ENCODE measurements at places on chromosomes 7 and 10.

GRCh38 chr7:27168265-27168947 is 3.1 kb upstream of the HOXA9 start:
- peak; percentile 73 for DNase-seq

GRCh38 chr10:77164616-77165311 is 472.8 kb downstream of the KCNMA1 start:
- DNase-seq = no peak

- DNase-seq = no peak
Observed at GRCh38 chr7:102024005-102024768, 206.8 kb downstream of the CUX1 start.

DNA sequence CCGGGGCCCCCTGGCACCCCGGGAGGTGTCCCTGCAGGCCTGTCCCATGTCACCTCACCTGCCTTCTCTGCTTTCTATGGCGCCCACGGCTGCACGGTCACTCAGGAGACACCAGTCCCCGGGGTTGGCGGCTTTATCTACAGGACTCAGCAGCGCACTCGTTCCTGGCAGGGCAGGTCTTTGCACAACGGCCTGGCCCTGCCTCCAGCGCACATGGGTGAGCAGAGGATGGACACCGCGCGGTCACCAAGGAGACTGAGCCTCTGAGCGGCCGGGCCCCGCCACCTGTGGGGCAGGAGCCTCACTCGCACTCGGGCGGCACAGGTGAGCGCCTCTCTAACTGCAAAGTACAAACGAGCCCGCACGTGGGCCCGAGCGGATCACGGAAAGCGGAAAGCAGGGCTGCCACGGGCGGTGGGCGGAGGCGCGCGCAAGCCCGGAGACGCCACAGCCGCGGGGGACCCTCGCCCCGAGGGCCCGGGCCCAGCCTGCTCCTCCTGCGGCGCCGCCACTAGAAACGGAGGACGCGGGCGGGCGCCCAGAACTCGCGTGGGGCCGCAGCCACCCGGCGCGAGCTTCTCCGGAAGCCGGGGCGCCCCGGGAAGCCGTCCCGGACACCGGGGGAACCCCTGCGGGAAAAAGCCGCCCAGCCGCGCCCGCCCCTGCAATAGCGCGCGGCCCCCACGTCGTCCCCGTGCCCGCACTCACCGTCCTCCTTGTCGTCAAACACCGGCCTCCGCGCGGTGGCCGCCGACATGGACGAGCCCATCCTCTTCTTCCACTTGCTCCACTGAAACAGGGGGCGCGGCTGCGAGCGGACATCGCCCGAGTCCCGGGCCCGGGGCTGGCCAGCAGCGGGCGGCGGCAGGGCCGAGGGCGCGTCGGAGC is 642 bp downstream of the STK32C start:
- peak; percentile 19 for DNase-seq

- DNase-seq = no peak
Observed at GRCh38 chr7:110974441-110974840, 116.5 kb upstream of the LRRN3 start.

GRCh38 chr10:116753759-116754158 is 11.4 kb upstream of the HSPA12A start:
- peak; percentile 7 for DNase-seq

GRCh38 chr7:98785929-98786571 is 83.8 kb downstream of the TMEM130 start:
- DNase-seq = no peak

DNA sequence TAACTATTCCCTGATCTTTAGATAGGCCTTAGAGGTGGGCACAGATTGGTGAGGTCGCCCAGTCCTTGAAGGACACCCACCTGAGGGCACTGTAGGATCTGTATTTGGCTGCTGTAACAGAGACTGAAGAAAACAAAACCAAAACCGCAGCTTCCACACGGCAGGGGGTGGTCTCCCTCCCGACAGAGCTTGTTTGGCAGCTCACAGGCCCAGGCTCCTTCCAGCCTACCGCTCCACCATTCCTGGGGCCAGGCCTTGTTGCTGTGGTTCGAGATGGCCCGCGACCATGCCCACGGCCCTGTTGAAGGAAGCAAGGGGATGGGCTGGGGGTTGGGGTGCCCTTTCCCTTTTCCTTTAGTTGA is 30.4 kb downstream of the ZNF783 start:
- no peak for DNase-seq

GRCh38 chr10:3785851-3786271 is 852 bp upstream of the KLF6 start:
- DNase-seq = no peak

- DNase-seq = no peak
Observed at GRCh38 chr10:86646933-86647332, 7.4 kb upstream of the OPN4 start.

DNA sequence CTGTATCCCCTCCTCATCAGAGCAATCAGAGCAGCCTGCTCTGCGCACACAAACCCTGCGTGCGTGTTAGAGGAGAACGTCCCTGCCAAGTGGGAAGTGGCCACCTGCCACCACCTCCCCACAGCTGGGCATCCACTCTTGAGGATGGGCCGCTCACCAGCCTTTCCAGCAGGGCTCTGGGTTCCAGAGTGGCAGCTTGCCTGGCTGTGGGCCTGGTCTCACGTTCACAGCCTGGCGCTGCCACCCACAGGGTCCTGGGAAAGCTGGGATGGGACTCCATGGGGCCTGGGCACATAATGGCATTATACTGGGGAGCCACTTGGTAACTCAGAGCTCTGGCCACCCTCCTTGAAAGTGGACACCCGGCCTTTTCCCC is 151.1 kb upstream of the PPP2R2D start:
- DNase-seq = peak; percentile 26

DNA sequence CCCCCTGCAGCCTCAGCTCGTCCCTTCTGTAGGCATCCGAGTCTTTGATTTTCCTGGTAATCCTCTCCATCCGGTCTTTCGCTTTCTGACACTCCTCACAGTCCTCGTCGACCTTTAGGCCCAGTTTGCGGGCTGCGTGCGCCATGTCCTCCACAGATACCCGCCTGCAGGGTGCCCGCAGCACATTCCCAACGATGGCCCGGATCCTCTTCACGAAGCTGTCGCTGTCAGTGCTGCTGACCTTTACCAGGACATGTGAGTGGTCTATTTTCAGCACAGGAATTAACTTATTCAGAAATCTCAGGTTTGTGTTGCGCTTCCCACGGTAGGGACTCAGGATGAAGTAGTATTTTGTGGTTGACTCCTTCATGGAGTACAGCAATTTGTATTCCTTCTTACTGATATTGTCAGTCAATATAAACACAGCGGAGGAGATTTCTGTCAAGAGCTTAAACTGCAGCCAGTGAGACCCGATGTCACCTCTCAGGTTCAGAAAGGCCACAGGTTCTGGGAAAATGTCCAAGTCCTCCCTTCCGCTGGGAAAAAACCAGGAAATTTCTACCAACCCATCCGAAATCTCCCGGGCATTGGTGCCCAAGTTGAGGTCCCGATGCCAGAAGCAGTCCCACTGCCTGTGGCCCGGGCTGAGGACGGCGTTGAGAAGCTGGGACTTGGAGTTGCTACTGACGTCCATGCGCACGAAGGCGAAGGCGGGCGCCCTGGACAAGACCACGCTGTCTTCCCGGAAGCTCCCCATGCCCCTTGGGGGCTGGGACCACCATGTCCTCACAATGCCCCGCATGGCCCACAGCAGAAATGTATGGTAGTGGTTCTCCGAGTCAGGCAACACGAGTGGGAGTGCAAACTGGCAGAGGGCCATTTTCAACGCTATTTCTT is 8.9 kb upstream of the MRPS24 start:
- no peak for DNase-seq

GRCh38 chr10:61389887-61390286 is 63.3 kb downstream of the TMEM26 start:
- no peak for DNase-seq

GRCh38 chr10:110207805-110208613 is 604 bp downstream of the MXI1 start:
- DNase-seq = no peak

GRCh38 chr7:3367261-3367660 is 66.2 kb downstream of the SDK1 start:
- no peak for DNase-seq

DNA sequence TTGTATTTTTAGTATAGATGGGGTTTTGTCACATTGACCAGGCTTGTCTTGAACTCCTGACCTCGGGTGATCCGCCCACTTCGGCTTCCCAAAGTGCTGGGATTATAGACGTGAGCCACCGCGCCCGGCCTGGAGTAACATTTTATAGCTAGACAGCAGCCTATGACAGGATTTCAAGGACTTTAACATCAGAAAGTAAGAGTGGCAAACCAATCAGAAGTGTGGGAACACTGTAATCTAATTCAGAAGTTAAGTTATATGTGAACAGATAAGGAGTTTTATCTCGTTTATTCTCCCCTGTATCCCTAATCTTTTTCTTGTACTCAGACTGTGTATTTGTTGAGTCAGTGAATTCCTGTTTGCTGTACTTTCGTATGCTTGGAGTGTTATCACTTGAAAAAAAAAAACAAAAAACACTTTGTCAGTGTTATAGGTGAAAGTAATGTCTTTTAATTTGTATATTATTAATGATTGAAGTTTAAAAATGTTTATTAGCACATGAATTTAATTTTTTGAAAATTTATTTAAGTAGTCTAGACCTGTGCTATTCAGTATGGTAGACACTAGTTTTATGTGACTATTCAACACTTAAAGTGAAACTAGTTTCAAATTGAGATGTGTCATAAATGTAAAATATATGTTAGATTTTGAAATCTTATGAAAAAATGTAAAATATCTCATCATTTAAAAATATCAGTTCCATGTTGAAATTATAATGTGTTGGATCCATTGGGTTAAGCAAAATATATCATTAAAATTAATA is 38.6 kb downstream of the RSBN1L start:
- no peak for DNase-seq

GRCh38 chr10:43680035-43680434 is 31.4 kb upstream of the ZNF32 start:
- DNase-seq = no peak

DNA sequence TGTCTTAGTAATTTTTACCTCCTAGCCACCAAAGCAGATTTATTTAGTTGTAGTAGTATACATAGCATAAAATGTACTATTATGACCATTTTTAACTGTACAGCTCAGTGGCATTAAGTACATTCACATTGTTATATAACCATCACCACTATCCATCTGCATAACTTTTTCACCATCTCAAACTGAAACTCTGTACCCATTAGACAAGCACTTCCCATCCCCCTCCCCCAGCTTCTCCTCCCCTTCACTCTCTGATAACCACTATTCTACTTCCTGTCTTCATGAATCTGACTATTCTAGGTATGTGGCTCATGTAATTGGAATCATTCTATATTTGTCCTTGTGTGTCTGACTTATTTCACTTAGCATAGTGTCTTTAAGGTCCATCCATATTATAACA is 71.9 kb downstream of the MRPL32 start:
- DNase-seq = no peak

GRCh38 chr10:21791276-21791675 is 212.3 kb downstream of the DNAJC1 start:
- no peak for DNase-seq

DNA sequence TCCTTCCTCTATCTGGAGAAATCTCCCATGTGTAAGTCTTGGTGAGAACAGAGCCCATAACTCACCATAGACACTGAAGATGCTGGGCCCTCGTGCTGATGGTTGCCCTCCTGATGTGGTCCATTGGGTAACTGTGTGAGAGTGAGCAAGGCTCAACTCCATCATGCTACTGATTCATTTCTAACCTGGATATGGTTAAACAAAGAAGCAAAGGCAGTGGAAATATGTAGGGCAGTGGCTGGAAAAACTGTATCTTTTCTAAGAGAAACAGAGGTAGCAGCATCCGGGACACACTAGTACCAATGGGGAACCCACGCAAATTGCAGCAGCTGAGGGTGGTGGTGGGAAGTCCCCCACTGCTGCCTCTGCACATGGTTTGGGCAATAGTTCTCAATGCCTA is 221.7 kb downstream of the KLF6 start:
- no peak for DNase-seq

GRCh38 chr7:73734619-73735527 is 3.7 kb downstream of the ABHD11 start:
- peak; percentile 79 for DNase-seq

All from NCI-H1092 (cell line).